Activated CD4-positive, alpha-beta T cell treated with anti-CD3 and anti-CD28 coated beads for 4 hours (primary cell): ENCODE measurements at places on chromosomes 6 and 20.

GRCh38 chr20:23624324-23624691 lies 13.4 kb downstream of the CST3 start:
- no peak for DNase-seq

DNA sequence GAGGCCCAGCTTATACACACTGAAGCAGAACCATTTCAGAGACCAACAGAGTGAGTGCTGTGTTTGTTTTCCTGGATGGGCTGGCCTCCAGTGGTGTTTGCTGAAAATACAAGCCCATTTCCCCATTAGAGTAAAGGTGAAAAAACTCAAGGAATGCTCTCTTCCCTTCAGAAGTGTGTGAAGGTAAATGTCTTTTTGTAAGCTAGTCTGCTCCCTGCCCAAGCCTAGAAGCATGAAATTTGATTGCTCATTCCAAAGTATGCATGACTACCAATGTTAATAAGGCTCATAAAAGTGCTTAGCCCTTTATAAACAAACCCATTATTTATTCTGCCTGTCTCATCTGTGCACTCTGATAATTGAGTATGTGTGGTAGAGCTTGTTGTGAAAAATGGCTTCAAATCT lies 59.1 kb downstream of the ADGRF1 start:
- no peak for DNase-seq

GRCh38 chr20:46710153-46710913 lies 884 bp downstream of the SLC2A10 start:
- no peak for DNase-seq

- no peak for DNase-seq
Observed at GRCh38 chr6:135994857-135995544, 143.5 kb downstream of the PDE7B start.

DNA sequence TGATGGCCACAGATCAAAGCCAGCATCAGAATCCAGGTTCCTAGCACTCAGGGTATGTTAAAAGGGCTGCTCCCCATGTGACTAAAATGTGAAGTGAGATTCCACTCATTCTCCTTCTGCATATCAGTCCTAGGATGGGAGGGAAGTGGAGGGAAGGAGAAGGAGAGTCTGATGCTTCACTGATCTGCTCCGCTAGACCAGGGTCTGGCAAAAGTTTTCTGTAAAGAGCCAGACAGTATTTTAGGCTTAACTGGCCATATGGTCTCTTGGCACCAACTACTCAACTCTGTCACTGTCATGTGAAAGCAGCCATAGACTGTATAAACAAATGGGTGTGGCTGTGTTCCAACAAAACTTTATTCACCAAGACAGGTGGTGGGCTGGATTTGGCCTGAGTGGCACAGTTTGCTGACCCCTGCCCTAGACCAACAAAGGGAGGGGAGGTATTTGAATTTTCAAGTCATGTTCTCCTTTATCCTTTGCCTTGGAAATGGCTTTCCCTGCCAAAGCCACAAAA lies 22.6 kb downstream of the GHRH start:
- no peak for DNase-seq
